NCI-H524 treated with DMSO at 0.1 percent for 48 hours (cell line): ENCODE measurements at places on chromosomes 3 and 15.

DNA sequence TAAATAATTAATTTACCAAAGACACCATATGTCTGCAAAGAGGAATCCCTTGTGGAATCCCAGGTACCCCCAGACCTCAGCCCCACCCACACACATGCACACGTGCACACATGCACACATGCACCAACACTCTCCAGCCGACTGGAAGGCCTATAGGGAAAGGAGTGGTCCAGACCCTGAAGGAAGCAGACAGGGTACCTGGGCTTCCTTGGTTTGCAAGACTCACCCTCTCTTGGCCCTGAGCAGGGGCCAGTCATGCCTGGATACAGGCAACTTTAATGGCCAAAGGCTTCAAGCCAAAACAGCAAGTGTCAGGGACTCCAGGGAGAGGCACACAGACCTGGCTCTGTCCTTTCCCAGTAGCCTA, 8.9 kb upstream of the HAPLN3 start:
- DNase-seq = no peak

GRCh38 chr3:30639937-30640336, 33.5 kb downstream of the TGFBR2 start:
- DNase-seq = no peak

DNA sequence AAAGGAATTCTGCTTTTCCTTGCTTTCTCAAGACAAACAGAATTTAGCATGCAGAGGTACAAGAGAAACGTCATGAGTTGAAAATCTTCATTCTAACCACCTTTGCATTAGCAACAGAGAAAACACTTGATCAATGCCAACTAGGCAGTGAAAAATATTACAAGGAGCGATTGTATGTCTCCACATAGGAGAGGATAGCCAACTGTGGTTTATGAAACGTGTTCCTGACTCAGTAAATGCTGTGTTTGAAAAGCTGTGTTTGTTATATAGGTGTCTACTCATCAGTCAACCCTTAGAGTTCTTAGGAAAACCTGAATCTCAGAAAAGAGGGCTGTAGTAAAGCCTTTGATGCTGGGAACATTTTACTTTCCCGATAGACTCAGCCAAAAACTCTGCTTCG, 102.4 kb downstream of the FRMD4B start:
- no peak for DNase-seq

- DNase-seq = no peak
Observed at GRCh38 chr3:194731506-194732073, 45.9 kb downstream of the FAM43A start.

DNA sequence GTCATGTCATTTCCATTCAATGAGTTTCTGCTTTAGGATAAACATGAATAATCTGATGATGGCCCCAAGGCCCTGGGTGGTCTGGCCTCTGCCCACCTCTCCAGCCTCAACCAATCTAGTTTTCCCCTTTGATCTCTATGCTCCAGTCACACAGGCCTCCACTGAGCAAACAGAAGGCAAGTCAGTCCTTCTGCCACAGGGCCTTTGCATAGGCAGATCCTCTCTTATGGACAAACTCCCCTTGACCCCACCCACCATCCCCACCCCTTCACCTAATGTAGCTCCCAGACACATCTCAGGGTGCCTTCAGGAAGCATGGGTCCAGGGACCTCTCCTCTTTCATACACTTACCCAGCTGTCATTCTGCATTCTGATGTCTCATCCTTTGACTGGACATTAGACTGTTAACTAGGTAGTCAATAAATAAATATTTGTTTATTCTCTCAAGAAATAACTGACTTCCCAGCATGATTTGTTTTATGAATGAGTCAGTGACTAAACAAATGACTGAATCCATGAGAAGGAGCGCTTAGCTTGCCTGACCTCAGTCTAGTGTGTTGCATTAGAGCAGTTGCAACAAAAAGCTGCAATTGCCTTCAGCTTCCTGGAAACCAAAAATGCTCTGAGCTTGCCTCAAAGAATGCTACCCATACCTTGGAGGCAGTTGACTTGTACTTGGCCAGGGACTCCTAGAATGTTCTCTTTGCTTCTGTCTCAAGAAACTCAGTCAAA, 386.6 kb upstream of the WNT5A start:
- DNase-seq = no peak

DNA sequence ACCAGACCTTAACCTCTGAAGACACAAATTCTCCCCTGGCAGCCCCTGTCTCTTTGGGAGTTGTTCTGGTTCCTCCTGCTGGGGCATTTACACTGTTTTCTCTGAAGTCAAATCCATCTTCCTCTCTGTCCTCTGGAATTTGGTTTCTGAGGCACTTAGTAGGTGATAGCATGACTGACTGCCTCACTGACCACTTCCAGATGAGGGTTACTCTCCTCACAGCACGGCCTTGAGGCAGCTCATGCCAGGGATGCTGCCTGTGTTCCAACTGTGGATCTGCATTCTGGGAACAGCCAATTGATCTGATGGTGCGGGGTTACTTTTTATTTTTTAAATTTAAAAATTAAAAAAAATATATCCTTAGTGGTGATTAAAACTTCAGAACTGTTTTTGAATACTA, 140.9 kb upstream of the ROPN1 start:
- no peak for DNase-seq

- no peak for DNase-seq
Observed at GRCh38 chr3:56683122-56683817, at the start of gene TASOR. Gene TASOR, minus strand, starts transcription at chr3:56683265. Its CDS starts 259 bp downstream, at chr3:56683006.

- no peak for DNase-seq
Observed at GRCh38 chr3:146142757-146143156, 18.2 kb downstream of the PLOD2 start.
